T-helper 17 cell (primary cell): ENCODE measurements at places on chromosomes 3 and 15.

GRCh38 chr3:42505128-42505848, 2.8 kb downstream of the VIPR1 start:
- peaks cover 13% of the 10 kb centered on the region for H3K27me3 ChIP-seq
- peaks cover 63% of the 10 kb centered on the region for H3K4me1 ChIP-seq
- H3K36me3 ChIP-seq, result no peaks in the 10 kb centered on the region

GRCh38 chr3:99681512-99681911, 43.1 kb downstream of the COL8A1 start:
- no peak for DNase-seq
- H3K27me3 ChIP-seq, result peaks cover 5% of the 10 kb centered on the region
- H3K4me3 ChIP-seq, result no peak overlapping the region
- H3K4me1 ChIP-seq, result no peaks in the 10 kb centered on the region
- no peak overlapping the region for H3K27ac ChIP-seq

DNA sequence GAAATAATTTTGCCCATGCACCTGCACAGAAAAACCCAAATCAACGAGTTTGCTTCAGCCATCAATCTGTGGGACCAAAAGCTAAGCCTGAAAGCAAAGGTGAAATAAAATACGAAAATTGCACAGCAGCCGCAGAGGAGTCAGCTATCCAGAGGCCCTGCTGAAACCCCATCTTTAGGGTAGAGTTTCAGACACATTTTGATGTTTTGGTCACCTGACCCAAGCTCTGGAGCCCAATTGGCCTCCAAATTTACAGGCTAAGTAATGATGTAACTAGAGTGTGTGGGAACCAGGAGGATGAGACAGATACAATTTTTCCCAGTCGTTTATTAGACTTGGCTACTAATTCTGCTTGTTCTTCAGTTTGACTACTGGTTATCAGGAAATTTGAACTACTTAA, 308.6 kb upstream of the ATP11B start:
- H3K4me3 ChIP-seq, result no peak overlapping the region
- DNase-seq, result no peak
- H3K36me3 ChIP-seq, result no peaks in the 10 kb centered on the region
- H3K27me3 ChIP-seq, result no peaks in the 10 kb centered on the region
- H3K27ac ChIP-seq, result no peak overlapping the region
- H3K4me1 ChIP-seq, result no peaks in the 10 kb centered on the region

- no peak overlapping the region for H3K27ac ChIP-seq
- DNase-seq, result no peak
- H3K4me3 ChIP-seq, result no peak overlapping the region
- no peaks in the 10 kb centered on the region for H3K27me3 ChIP-seq
Observed at GRCh38 chr15:77507911-77508310, 87.2 kb downstream of the HMG20A start.
